Lung microvascular endothelial cell (primary cell): ENCODE measurements at places on chromosomes 7 and 10. TPM values are rescaled to one million over a fixed set of nuclear protein-coding genes. Genes with fewer than 3 reads are reported as not detected.

- peak; percentile 44 for DNase-seq
These were observed 538.7 kb downstream of the TFEC start for GRCh38 chr7:115491744-115492380.

GRCh38 chr10:42875798-42876341, 93.3 kb downstream of the BMS1 start:
- no peak for DNase-seq

GRCh38 chr7:22051886-22052673, 106.4 kb upstream of the CDCA7L start:
- no peak for DNase-seq

DNA sequence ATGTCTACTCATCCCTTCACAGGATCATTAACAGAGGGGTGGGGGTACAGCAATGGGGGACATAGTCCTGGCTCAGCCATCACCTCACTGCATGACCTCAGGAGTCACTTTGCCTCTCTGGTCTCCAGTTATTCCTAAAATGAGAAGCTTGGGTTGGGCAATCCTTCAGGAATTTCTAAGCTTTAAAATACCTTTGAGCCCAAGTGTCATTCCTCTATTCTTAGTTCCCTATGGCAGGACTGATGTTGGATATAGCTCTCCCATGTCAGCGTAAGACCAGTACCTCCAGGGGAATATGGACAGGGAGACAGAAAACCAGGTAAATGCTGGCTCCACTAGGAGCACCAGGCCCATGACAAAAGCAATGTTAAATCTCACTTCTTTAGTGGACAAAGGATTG, 34.5 kb downstream of the BLNK start:
- no peak for DNase-seq

GRCh38 chr7:135114622-135115021, 33.2 kb upstream of the TMEM140 start:
- no peak for DNase-seq

DNA sequence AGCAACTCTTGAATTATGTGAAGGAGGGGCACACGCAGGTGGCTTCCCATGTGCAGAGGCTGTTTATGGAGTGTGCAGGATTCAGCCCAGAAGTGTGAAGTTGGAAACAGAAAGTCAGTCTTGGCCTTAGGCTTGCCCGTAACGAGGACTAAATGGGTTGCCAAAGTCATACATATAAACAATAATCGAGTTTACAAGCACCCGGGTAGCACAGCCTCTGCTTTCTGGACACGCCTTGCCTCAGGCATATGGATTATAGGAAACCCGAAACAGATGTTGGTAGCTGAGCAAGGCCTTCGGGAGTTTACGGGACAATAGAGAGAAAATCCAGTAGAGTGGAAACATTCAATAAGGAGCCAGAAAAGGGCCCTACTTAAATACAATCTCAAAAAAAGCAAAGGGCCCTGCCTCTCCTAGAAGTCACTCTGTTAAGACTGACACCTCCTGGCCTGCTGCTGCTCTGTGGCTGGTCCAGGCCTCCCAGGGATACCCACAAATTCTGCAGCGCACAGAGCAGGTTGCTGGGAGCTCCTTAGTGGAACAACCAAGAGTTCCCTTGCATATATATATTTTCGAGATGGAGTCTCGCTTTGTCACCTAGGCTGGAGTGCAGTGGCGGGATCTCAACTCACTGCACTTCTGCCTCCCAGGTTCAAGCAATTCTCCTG, 48.5 kb downstream of the SMKR1 start:
- no peak for DNase-seq

GRCh38 chr7:36925691-36926090, 201.4 kb upstream of the AOAH start:
- no peak for DNase-seq

DNA sequence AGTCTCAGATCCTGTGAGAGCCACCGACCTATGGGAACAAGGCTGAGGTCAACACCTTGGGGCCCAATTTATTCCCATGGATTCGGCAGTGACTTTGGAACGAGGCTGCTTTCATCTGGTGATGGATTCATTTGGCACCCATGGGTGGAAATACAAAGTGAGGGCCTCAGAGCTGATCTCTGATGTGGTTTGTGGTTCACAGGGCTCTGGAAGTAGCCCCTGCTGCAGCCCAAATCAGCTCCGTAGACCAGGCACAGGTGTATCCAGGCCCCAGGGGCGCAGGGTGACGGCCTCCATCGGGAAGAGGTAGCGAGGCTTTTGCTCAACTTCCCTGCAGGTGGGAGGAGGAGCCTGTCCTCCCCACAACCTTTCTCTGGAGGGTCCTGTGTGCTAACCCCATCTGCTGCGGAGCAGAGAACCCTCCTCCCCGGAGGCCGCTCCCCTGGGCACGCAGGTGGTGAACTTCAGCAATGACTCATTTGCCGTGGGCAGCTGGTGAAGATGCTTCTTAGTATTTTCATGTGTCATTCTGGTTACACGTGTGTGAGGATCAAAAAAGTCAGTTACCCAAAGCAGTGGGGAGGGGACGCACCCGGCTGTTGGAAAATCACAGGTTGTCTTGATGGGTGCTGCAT, 7.5 kb upstream of the JAKMIP3 start:
- DNase-seq = no peak

GRCh38 chr10:122054048-122055025, 65.4 kb downstream of the TACC2 start:
- DNase-seq = peak; percentile 88

DNA sequence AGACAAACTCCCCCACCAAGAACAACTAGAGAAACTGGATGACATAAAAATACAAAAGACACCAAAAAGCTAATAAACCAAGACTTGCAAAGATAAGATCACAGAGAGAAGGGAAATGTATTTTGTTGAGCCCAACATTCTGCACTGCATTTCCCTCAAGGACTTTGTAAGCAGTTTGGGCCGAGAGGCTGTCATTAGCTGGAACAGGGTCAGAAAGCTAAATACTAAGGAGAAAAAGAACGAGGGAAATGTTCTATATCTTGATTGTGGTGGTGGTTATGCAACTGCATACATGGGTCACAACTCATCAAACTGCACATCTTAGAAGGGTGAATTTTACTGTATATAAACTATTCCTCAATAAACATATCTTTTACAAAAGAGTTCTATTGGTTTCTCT, 315.0 kb downstream of the IPMK start:
- DNase-seq = no peak

DNA sequence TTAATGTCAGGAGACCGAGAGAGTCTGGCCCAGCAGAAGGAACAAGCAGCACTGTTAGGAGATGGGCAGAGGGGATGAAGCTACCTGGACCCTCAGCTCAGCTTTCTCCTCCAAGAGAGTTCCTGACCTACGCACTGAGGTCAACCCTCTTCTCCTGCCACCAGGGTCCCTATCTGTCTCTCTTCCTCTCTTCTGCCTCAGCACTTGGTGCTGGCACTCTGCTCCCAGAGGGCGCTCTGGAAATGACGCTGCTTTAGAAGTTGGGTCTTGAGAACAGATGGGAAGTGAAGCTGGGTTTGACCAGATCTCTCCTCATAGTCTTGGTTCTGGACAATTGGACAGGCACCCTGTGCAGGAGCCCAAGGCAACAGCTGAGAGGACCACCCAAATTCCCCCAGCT, 216.0 kb upstream of the AGK start:
- DNase-seq = no peak

- DNase-seq = peak; percentile 57
These were observed 7.0 kb downstream of the NAT16 start for GRCh38 chr7:101172854-101173751.

GRCh38 chr10:76296957-76297356, 865.5 kb downstream of the LRMDA start:
- no peak for DNase-seq

- no peak for DNase-seq
These were observed 72.6 kb downstream of the ITGB8 start for GRCh38 chr7:20403331-20403730.

DNA sequence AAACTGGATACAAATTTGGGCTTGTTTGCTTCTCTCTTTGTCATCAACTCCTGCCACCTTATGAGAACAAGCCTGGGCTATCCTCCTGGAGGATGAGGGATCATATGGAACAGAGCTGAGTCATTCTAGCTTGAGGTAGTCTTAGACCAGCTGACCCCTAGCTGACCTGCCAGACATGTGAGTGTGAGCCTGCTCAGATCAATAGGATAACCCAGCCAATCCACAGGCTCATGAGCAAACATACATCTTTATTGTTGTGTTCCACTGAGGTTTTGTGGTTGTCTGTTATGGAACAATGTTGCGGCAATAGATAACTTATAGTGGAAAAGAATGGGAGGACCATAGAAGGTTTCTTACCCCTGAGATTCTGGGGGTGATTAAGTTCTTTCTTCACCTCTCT, 54.5 kb upstream of the FAM180A start:
- DNase-seq = no peak

DNA sequence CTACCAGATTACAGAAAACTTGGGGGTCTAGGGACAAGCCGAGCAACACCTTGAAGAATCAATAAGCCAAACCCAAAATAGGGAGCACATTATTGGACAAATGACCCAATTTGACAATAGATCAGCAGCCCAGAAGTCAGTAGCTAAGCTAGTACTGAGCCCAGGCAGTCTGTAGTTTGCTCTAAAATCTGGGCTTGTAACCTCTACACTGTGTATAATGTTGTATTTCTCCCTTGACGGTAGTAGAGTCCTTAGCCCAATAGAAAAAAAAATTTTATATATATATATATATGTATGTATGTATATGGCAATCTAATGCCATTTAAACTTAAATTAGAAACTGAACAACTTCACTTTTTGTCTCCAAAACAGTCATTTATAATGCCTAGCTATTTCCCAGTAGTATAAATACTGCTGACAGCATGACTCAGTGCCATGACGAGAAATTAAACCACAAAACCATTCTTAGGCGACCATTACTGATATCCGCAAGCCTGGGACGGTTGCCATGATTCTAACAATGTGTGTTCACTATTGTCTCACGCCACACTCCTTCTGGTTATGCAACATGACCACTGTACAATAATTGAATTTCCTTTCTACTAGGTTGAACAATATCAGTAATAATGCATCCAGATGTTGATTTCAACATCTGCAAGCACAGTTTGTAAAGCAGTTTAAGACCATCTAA, 110.5 kb downstream of the IPMK start:
- DNase-seq = peak; percentile 71

CALHM2 gene
- 9.1 and 12.2 TPM in 2 replicates for total RNA-seq

CTAGE8 gene
- total RNA-seq = not detected in 2 replicates

ZPBP gene
- not detected in 2 replicates for total RNA-seq

SNX10 gene
- 1.3 and 3.2 TPM in 2 replicates for total RNA-seq

PRTFDC1 gene
- total RNA-seq = 5.6 and 7.6 TPM in 2 replicates

CFAP43 gene
- total RNA-seq = under 0.01 TPM in 2 replicates

ZNF518A gene
- total RNA-seq = 7.8 and 12.1 TPM in 2 replicates
